ENCODE measurements at places on chromosomes 11 and 22.

GRCh38 chr22:31857247-31857646 lies 87.1 kb upstream of the YWHAH start:
- no peak for DNase-seq

DNA sequence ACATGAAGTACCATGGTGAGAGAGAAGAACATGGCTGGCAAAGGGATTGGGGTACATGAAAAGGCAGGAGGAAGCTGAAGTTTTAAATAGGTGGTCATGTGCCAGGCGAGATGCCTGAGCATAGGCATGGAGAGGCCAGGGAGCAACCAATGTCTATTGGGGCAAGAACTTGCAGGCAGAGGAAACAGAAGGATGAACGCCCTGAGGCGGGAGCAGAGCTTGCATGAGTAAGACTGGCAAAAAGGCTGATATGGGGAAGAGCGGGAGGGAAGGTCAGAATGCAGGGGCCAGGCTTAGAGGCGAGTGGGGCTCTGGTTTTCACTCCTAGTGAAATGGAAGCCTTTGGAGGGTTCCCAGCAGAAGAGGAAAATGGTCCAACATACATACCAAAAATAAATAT lies 52.5 kb upstream of the VSTM5 start:
- no peak for DNase-seq

DNA sequence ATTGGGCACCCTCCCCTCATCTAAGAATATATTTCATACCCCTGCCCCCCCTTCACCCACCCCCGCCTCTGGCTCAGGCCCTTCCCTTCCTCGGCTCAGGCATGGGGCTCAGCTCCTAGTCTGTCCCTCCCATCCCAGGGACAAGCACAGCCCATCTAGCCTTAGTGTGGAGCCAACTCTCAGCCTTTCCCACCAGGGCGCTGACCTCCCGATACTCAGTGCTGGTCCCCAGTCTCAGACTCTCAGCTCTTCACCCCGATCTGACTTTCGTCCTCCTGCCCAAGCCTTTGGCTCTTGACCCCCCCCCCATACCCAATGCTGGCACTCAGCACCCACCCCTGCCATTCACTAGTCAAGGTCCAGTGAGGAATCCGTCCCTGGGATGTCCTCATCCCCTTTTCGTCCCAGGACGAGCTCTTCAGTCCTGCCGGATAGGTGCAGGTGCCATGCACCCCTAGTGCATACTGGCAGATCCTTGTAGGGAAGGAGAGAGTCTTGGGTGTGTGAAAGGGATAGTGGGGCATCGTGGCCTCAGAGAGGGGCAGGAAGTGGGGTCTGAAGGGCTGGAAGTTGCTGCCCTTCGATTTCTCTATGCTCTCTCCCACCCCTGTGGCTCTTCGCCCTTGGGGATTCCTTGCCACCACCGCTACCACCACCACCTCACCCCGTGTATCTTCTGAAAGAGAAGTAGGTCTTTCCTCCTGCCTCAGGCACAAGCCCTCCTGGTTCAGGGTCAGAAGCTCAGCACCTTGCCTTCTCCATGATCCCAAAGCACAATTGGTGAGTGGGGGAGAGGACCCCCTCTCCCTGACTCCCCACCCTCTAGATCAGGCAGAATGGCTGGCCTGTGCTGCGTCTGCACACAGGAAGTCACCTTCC lies 2.4 kb downstream of the TPBGL start:
- no peak for DNase-seq

- DNase-seq = no peak
Measured at GRCh38 chr11:117946156-117946841, 17.1 kb upstream of the TMPRSS13 start.

DNA sequence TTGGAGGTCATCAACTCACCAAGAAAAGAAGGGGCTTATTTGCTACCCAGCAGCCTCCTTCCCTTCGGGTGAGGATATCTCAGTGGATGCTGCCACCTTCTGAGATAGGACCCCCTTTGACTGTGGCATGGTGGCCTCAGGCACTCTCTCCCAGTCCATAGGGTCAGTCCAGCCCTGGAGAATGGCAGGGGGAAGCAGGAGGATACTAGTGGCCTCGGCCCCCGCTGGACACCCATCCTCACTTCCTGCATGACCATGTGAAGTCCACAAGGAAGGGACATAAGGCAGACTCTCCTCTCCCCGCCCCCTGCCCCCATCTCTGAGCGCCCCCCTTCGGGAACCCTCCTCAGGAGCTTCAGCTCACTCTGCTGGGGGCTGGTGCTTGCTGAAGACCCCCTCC lies 24.4 kb downstream of the TPBGL start:
- DNase-seq = no peak

- no peak for DNase-seq
Measured at GRCh38 chr11:65246506-65246905, 15.3 kb upstream of the POLA2 start.

DNA sequence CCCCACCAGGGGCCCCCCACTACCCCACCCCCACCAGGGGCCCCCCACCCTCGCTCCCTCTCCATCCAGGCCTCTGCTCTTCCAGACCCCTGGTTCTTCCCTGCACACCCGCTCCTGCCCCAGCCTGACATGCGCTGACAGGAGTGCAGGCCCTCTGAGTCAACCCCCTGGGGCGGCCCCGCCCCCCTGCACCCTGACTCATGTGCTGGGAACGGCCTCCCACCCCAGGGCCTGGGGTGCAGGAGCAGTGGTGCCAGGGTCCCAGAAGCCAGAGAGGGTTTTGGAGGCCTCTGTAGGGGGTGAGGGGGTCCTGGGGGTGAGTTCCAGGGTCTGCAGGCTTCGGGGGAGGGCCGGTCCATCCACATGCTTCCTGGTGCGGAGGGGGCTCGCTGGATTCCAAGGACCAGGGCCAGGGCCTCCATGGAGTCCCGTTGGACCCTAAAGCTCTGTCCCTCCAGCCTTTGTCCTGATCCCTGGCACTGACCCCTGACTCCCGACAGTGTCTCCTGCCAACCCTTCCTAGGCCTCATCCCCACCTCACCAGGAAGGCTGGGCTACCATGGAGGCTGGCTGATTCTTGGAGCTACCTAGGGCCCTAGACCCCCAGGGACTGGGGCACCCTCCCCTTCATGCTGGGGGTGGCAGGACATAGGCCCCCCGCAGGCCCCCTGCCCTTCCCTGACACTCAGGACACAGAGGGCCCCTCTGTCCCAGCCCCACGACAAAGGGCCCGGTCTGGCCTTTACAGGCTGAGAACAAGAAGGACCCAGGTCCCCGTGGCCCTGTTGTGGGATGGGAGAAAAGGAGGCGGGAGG lies 583 bp upstream of the PKP3 start:
- DNase-seq = no peak

GRCh38 chr11:93686226-93686625 lies 24.7 kb downstream of the CEP295 start:
- DNase-seq = no peak

GRCh38 chr11:106854429-106854828 lies 163.8 kb downstream of the GUCY1A2 start:
- no peak for DNase-seq

DNA sequence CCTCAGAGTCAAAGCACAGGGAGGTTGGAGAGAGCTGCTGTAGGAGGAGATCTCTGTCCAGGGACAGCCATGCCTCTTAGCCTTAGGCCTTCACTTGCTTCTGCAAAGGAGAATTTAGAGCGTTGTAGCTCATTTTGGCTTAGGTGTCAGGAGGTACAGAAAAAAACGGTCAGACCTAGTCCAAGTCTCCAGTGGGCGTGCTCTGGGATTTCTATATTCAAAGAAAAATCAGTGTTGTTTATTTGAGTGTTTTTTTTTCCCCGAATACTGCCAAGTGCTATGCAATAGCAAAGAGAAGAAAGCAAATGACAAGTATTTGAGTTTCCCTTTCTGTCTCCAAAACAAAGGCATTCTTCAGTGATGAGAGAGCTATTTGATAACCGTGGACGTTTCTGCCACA lies 22.7 kb upstream of the OPCML start:
- DNase-seq = no peak

- DNase-seq = no peak
Measured at GRCh38 chr11:92495107-92495793, 270.6 kb downstream of the FAT3 start.

GRCh38 chr11:60504219-60504905 lies 10.8 kb upstream of the MS4A13 start:
- no peak for DNase-seq

DNA sequence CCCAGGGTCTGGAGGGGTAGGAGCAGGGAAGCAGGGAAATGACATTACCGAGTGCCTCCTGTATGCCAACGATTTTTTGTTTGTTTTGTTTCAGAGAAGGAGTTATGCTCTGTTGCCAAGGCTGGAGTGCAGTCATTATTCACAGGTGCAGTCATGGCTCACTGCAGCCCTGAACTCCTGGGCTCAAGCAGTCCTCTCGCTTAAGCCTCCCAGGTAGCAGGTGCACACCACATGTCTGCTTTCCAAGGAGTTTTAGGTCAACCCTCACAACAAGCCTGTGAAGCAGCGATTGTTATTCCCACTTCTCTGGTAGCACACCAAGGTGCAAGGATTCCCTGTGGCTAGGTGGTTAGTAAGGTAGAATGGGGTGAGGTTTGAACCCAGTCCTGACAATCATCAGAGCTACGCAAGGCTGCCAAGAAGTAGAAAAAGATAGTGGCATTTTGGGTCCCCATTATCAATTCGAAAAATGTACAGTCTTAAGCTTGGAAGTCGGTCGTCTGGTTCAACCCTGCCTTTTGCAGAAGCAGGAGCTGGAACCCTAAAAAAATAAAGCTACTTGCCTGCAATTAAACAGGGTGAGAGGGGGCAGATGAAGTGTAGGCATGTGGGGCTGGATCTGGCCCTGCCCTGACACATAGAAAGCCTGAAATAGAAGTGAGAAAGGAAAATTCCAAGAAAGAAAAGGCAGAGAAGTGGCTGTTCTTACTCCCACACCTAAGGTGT lies 9.1 kb downstream of the UCP3 start:
- DNase-seq = no peak

GRCh38 chr22:27799015-27799826 lies 2.3 kb downstream of the MN1 start:
- no peak for DNase-seq

DNA sequence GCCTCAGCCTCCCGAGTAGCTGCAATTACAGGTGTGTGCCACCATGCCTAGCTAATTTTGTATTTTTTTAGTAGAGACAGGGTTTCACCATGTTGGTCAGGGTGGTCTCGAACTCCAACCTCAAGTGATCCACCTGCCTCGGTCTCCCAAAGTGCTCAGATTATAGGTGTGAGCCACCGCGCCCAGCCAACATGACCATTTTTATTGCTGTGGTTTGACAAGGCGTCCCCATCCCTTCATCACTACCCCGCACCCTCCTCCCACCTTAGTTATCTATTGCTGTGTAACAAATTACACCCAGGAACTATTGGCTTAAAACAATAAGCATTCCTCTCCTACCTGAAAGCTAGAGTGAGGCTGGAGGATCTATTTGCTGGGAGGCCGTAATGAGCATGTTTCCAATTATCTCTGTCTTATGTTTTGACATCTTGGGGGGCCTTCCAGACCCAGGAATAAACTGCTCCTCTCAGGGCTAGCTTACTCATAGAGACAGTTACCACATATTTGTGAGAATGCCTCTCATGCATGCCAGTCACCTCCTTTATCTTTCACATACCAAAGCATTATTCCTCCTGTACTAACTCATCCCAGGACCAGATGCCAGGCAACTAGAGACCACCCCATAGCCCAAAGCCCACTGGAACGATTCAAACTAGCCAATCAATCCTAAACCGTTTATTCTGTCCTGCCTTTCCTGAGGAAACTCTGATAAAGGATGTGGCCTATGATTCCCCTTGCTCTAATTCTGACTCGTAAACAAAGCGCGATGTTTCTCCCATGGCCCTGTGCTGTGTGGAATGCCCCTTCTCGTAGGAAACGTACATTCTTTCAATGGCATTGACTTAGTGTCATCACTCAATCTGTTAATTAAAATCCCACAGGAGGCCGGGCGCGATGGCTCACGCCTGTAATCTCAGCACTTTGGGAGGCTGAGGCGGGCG lies 19.4 kb downstream of the SNU13 start:
- no peak for DNase-seq

DNA sequence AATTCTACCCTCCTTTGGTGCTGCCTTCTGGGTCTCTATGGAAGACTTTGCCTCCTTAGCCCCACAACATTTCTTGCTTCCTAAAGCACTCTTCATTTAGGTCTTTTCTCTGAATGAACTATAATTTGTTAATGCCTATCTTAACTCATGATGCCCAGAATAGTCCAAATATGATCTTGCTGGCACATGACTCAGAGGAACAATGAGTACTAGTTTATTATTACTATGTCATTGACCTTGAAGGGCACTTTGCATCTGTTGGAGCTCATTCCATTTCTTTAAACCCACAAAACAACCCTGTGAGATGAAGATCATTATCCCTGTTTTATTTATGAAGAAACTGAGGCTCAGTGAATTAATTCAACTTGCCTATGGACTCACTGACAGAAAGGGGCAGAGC lies 320.2 kb upstream of the PLET1 start:
- DNase-seq = no peak

- no peak for DNase-seq
Measured at GRCh38 chr22:36340621-36341020, 47.1 kb downstream of the MYH9 start.

GRCh38 chr11:2525166-2525861 lies 80.5 kb downstream of the KCNQ1 start:
- DNase-seq = no peak

GRCh38 chr11:102237096-102237735 lies 80.1 kb upstream of the BIRC3 start:
- no peak for DNase-seq

GRCh38 chr11:79369055-79369454 lies 71.8 kb downstream of the TENM4 start:
- DNase-seq = no peak

DNA sequence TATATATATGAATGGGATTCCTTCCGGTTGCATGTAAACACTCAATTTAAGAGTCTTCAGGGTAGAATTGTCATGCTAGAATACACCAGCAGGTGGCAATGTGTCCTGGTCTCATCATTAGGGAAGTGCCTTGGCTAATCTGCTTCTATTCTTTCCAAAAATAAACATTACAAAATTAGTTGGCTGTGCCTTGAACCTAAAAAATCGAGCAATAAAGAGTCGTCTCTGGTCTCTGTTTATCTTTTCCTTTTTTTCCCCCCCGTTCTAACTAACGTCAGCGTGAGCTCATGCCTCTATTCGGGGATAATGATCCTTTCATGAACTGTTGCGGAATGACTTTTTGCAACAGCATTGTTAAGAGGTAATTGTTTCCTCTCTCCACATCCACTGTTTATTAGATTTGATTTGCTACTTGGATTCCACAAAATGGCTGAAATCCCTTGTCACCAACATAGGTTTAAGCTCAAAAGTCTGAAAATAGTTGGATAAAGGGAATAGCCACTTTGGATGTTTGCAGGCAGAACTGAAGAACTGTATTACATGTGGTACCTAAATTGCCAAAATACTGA lies 1.2 kb upstream of the ARHGEF12 start:
- peak; percentile 29 for DNase-seq

DNA sequence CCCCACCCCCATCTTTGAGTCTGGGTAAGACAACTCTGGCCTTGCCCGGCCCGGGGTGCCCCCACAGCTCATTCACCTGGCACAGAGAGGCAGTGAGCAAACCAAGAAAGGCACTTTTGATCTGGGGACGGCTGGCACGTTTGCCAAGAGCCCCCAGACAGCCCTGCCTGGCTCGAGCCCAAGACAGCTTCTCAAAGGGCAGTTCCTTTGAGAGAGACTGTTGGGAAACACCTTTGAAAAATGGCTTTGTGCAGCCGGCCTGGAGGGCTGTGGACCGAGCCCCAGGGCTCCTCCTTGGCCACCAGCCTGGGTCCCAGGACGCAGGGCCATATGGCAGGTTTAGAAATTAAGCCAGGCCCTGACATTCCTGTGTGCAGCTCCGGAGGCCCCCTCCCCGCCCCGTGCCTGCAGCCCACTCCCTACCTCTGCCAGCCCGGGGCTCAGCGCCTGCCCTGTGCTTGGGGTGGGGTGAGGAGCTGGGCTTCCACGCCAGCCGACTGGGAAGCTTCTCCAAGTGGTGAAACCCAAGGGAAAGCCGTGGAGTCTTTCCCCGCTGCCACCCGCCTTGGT lies 50.2 kb upstream of the SMIM38 start:
- DNase-seq = no peak

All from stimulated activated CD8-positive, alpha-beta memory T cell treated with anti-CD3 and anti-CD28 coated beads, Interleukin-4, amount 100 ng/mL, for 1 hour (primary cell).